Activated T-cell treated with anti-CD3 and anti-CD28 coated beads for 48 hours (primary cell): ENCODE measurements at places on chromosomes 12 and 14.

DNA sequence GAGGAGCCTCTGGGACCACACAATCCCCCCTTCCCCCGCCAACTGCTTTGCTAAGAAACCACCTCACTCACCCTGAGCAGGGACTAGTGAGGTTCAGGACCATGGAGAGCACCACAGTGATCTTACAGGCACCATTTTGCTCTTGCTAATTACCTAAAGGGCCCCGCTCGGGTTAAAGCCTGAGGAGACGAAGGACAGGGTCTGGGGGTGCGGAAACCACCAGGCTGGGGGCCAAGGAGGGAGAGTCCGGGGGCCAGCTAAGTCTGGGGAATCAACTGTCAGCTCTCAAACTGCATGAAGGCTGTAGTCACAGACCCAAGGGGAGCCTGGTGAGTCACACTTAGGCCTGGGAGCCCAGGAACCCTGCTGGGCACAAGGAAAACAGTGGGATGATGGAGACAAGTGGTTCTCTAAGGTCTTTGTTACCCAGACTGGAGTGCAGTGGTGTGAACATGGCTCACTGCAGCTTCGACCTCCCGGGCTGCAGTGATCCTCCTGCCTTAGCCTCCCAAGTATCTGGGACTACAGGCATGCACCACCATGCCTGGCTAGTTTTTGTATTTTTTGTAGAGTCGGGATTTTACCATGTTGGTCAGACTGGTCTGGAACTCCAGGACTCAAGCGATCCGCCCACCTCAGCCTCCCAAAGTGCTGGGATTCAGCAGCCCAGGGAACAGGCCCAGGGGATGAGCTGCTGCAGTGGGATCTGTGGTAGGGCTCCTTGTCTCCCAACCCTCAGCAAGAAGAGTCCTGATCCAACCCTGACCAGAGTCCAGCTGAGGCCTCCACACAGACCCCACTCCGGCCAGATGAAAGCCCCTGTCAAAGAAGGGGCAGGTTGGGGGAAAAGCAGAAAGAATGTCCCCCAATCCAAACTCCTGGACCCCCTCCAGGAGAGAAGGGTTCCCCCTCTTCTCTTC lies 98.8 kb downstream of the CALM1 start:
- no peak for DNase-seq

DNA sequence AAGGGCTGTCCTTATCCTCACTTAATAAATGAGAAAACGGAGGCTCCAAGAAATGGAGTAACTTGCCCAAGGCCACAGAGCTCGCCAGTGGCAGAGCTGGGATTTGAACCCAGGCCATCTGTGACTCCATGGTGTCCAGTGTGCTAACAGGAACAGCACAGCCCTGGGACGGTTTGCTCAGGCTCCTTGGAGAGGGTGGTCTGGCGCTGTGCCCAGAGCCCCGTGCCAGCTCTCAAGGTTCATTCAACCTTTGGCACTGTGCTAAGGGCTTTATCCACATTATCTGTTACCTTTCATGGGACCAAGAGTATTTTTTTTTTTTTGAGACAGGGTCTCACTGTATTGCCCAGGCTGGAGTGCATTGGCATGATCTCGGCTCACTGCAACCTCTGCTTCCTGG lies 8.1 kb downstream of the DAO start:
- DNase-seq: no peak

DNA sequence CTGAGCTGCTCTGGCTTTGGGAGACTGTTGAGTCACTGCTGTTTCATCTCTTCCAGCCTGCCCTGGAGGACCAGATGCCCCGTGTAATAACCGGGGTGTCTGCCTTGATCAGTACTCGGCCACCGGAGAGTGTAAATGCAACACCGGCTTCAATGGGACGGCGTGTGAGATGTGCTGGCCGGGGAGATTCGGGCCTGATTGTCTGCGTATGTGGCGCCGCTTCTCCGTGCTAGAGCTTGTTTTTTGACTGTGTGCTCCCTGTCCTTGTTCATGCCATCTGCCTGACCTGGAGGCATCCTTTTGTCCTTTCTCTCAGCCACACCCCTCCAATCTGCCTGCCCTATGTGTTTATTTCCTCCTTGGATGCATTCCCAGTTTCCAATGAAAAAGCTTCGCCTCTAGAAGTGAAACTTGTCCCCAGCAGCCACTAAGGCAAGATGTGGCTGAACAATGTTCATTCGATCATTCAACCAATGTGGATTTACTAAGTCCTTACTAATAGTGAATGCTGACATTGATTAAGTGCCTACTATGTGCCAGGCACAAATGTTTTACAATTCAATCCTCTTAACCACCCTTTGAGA lies 98.6 kb downstream of the NT5DC3 start:
- DNase-seq: no peak

- no peak for DNase-seq
Measured at GRCh38 chr12:66813137-66813892, 134.4 kb upstream of the GRIP1 start.

DNA sequence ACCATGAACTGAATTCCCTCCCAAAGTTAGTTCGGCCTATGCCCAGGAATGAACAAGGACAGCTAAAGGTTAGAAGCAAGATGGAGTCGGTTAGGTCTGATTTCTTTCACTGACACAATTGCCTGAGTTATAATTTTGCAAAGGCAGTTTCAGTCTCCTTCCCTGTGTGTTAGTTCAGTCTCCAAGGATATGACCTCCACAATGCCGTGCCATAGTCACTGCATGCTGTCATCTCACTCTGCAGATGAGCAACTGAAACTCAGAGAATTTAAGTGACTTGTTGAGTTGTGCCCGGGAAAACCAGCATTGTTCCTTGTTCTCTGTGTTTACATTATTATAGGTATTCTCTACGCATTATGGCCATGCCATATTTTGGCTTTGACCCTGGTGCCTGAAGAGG lies 10.1 kb upstream of the SERPINA1 start:
- no peak for DNase-seq

DNA sequence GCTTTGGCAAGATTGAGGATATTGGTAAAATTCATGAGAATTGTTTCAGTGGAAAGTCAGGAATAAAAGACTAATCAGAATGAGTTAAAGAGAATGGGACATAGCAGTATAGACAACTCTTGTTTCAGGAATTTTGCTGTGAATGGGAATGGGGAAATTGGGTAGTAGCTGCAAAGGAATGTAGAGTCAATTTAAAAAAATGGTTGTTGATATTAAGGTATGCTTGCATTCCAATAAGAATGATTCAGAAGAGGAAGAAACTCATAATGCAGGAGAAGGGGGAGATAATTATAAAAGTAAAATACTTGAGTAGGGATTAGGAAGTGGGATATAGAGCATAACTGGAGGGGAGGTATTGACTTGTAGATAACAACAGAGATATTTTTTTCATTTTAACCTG lies 40.7 kb downstream of the MNAT1 start:
- no peak for DNase-seq

GRCh38 chr14:72631401-72631800 lies 262.5 kb downstream of the DPF3 start:
- no peak for DNase-seq

DNA sequence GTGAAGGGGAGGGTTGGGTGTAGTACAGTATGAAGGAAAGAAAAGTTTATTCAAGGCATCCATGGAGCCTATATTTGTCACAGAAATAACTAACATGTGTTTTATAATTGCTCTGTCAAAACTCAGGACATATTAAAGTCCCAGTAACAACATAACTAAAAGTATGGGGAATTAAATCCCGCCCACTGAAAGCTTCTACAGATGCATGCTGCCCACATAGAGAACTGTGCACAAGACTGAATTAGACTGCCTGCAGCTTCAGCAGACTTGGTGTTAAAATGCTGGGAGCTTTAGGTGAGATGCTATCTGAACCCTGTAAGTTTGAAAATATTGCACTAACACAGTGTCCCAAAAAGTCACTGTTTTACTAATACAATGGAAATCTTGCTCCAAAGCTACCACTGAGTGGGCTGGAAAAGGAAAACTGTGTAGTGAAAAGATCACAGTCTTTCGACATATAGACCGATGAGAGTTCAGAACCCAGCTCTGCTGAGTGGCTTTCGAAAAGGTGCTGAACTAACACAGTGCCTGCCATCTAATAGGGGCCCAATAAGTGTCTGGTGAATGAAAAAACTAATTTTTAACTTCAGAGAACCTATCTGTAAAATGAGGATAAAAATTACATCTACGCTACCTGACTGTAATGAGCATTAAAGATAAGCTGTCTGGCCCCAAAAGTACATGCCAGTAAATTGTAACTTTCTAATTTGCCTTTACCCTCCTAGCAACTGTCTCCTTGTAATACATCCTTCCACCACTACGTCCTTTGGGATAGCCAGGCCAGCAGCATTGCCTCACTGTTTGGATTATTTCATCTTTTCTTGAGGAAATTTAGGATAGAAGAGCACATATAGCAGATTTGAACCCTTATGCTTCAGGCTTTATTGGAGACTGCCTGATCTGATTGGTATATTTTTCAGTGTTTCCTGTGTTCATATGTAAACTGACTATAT lies 237.6 kb downstream of the BCAT1 start:
- no peak for DNase-seq

DNA sequence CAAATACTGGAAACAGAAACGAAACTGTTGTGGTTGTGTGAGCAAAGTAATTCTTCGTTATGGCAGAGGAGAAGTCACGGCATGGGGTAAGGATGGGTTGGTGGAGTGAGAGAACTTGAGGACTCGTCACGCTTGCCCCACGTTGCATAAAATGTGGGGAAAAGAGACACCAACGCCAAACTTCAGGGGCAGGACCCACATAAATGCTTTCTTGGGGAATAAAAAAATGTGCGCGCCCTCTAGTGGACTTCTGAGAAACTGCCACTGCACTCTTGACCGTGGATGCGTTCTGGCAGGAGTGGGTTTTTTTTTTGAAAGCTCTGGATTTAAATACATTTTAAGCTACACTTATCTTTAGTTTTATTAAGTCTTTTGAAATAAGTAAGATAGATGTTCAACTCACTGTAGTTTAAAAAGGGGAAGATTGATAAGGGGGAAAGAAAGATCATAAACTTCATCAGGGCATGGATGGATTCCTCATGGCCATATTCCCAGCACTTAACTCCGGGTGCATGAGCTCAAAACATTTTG lies 4.1 kb upstream of the IGF1 start:
- peak; percentile 52 for DNase-seq
